ENCODE measurements at places on chromosomes 3 and 15. TPM values are rescaled to one million over a fixed set of nuclear protein-coding genes. Genes with fewer than 3 reads are reported as not detected.

DNA sequence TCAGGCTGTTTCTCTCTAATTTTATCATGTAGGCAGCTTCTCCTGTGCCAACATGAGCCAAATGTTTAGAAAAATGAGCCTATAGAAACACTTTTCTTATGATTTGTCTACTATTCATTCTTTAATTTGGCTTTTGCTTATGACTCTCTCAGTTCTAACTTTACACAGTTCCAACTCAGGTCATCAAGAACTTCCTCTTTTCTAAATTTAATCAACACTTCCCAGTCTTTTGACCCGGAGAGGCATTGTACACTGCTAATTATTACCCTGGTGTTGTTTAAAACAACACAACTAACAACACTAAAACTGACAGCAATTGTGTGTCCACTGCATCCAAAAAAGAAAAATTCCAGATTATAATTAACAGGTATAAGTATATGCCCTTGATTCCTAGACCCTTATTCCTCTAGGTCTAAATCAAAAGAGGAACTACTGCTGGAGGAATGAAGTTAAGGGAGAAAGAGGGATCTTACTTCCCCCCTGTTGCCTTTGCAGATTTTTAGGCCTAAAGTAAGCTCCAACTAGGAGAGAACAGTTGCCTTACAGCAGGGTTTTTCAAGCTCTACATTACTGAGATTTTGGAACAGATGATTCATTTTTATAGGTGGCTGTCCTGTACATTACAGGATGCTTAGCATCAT lies 332.2 kb upstream of the GOLIM4 start:
- H3K4me1 ChIP-seq = peaks cover 8% of the 10 kb centered on the region
- H3K27ac ChIP-seq = no peak overlapping the region
- DNase-seq = no peak
- H3K36me3 ChIP-seq = no peaks in the 10 kb centered on the region

GRCh38 chr3:102038477-102039142 lies 189.3 kb downstream of the NFKBIZ start:
- no peak for DNase-seq
- no peaks in the 10 kb centered on the region for H3K27me3 ChIP-seq
- H3K4me1 ChIP-seq = peaks cover 2% of the 10 kb centered on the region
- no peaks in the 10 kb centered on the region for H3K36me3 ChIP-seq
- no peak overlapping the region for H3K27ac ChIP-seq

The MST1R gene
- not detected for total RNA-seq

The GOLGA8S gene
- total RNA-seq = under 0.01 TPM

The MYLK gene
- total RNA-seq = 521 TPM
